Cerebellar nuclear complex (tissue), 1 donor: ENCODE measurements at places on chromosomes 13 and 19.

GRCh38 chr13:96053003-96053703, at the start of gene UGGT2:
UGGT2 (minus strand) TSS chr13:96053401; CDS start chr13:96053312, 89 bp downstream.
- no peak for DNase-seq

DNA sequence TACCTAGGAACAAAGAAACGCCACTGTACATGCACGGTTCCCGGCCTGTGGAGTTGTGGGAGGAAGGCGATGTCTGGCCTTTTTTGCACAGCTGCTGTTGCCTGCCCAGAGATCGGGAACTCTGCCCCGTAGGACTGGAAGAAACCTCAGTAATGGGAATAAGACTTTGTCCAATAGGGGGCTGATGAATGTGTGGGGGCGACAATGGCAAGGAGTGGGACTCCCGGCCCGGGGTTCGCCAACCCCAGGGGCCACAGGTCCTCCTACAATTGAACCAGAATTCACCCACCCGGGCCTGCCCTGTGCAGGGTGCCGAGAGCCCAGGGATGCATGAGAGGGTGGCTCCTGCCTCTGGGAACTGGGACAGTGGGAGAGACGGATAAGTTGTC, 2.0 kb upstream of the CEBPA start:
- DNase-seq, result no peak

GRCh38 chr19:56692206-56692895, 20.8 kb upstream of the ZNF835 start:
- DNase-seq, result no peak

GRCh38 chr19:13935765-13936510, 2.3 kb downstream of the PODNL1 start:
- DNase-seq, result no peak

- DNase-seq, result no peak
Observed at GRCh38 chr19:14089662-14090508, 666 bp downstream of the SAMD1 start.
